Progenitor cell of endocrine pancreas (in vitro differentiated cells): ENCODE measurements at places on chromosomes 3 and 15.

GRCh38 chr3:98545940-98546339, 14.2 kb downstream of the GPR15 start:
- H3K27ac ChIP-seq = no peak overlapping the region
- no peaks in the 10 kb centered on the region for H3K36me3 ChIP-seq
- no peak overlapping the region for H3K4me3 ChIP-seq
- no peaks in the 10 kb centered on the region for H3K27me3 ChIP-seq
- no peaks in the 10 kb centered on the region for H3K4me1 ChIP-seq

- DNase-seq = no peak
- peaks cover 17% of the 10 kb centered on the region for H3K4me1 ChIP-seq
- no peaks in the 10 kb centered on the region for H3K27me3 ChIP-seq
- no peak overlapping the region for H3K27ac ChIP-seq
- peaks cover 5% of the 10 kb centered on the region for H3K36me3 ChIP-seq
- no peak overlapping the region for H3K4me3 ChIP-seq
These were observed 224.3 kb upstream of the SETMAR start for GRCh38 chr3:4078903-4079302.

- peaks cover 3% of the 10 kb centered on the region for H3K36me3 ChIP-seq
- H3K27ac ChIP-seq = no peak overlapping the region
- H3K4me3 ChIP-seq = no peak overlapping the region
These were observed 1009.8 kb downstream of the TUSC7 start for GRCh38 chr3:117719316-117719926.

GRCh38 chr3:167772992-167773391, 37.5 kb downstream of the SERPINI1 start:
- DNase-seq = no peak
- no peaks in the 10 kb centered on the region for H3K27me3 ChIP-seq
- H3K36me3 ChIP-seq = no peaks in the 10 kb centered on the region

DNA sequence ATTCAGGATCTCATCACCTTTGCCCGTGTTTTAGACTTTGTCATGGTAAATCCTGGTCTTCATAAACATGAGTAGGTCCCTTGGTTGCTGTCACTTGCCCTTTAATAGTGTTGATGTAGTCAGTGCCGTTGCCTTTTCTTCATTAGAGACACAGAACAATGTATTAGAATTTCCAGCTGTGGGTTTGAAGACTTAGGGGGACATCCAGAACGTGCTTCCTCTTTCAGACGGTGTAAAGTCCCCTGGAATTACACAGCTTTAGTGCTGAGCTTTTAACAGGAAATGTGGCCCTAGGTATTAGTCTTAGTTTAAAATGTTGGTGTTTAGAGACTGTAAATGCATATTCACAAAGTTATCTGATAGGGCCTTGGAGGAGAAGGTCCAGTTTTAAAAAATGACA, 8.8 kb upstream of the LRCH3 start:
- H3K4me3 ChIP-seq = no peak overlapping the region
- H3K27ac ChIP-seq = no peak overlapping the region
- no peaks in the 10 kb centered on the region for H3K27me3 ChIP-seq
- peaks cover under 1% of the 10 kb centered on the region for H3K4me1 ChIP-seq
- H3K36me3 ChIP-seq = peaks cover 25% of the 10 kb centered on the region

DNA sequence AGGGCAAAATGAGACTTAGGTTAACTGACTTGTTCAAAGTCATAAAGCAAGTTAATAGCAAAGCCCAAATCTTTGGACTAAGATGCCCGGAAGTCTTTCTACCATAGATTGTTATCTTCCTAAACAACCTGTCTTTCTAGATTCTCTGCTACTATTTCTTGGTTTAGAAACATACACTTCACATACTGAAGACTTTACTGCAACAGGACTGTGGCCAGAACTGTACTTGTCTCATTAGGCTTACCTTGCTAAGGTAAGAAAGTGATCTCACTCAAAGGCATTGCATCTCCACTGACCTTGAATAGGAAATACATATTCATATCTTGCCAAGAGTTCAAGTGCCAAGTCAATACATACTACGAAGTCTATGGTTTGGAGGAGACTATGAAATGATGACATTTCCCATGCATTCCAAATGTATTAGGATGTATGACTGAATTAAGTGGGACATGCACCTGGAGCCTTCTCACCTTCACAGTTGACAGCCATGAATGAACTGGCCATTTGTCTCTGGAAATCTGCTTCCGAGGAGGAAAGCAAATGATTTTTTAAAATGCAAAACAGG, 5.0 kb downstream of the ZDHHC3 start:
- H3K27ac ChIP-seq = no peak overlapping the region
- no peaks in the 10 kb centered on the region for H3K36me3 ChIP-seq
- H3K27me3 ChIP-seq = no peaks in the 10 kb centered on the region
- H3K4me1 ChIP-seq = peaks cover 14% of the 10 kb centered on the region
- no peak for DNase-seq
- no peak overlapping the region for H3K4me3 ChIP-seq

DNA sequence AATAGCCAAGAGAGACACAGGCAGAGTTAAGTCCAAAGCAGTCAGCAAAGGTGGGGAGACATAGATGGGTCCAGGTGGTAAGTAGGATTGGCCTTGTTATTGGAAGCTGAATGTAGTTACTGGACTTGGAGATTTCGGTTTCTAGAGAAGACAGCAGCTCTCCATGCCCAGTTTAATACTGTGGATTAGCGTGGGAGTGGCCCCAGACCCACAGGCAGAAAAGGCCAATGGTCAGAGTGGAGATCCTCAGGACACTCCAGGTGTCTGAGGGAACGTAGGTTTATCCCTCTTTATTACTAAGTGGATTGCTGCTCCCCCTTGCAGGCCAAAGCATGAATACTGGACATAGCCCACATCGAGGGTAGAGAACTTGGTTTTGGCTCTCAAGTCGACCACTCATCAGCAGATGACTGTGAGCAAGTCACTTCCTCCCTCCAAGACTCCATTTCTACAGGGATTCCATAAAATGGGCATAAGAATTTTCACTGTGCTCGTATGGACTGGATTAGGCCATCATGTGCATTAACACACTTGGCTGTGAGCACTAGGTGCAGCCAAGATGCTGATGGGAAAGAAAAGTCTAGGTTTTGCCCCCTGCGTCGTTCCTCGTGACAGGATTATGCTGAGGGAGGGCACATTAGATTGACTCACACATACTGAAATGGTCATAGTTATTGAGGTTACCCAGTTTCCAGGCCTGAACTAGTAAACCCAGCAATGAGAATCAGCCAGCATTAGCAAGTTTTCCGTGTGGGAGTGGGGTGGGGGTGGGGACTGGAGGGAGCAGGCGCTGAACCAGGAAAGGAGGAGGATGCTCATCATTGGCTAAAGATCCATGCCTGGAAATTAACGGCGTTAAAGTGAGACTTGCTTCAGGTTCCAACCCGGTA, 225.2 kb upstream of the TPRG1 start:
- H3K4me3 ChIP-seq = peak overlapping the region; percentile 75
- DNase-seq = no peak
- H3K36me3 ChIP-seq = no peaks in the 10 kb centered on the region
- peaks cover 5% of the 10 kb centered on the region for H3K4me1 ChIP-seq

DNA sequence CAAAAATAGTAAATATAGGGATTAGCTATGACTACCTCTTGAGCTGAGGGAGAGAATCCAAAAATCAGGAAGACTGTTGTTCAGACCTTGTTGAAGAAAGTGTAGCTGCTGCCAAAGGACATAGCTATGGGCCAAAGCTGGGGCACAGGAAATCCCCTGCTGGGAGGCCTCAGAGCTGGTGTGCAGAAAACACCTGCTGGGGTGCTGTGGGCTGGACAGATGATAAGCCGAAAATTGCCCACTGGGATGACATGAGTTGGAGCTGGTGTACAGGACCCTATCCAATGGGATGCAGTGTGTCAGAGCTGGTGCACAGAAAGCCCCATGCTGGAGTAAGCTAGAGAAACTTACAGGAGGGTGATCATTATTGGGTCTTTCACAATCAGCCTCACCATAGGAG, 121.9 kb downstream of the NEO1 start:
- no peak overlapping the region for H3K4me3 ChIP-seq
- H3K27ac ChIP-seq = no peak overlapping the region
- peaks cover 2% of the 10 kb centered on the region for H3K4me1 ChIP-seq
- H3K36me3 ChIP-seq = peaks cover 3% of the 10 kb centered on the region
- no peak for DNase-seq

DNA sequence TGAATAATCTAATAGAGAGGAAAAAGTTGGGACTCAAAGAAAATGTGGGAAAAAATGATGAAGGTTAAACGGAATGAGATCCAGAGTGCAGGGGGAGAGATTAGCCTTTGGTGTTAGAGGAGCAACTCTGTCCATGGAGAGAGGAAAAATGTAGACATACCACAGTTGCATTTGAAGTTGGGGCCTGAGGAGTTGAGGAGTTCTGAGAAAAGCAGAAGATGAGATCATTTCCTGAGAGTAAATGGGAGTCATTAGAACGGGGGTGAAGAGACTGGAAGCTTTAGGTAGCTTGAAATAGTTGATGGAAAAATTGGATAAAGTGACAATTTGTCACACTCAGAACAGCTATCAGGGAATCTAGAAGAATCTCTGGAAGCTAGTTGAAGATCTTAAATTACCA, 7.3 kb downstream of the CCR5AS start:
- H3K27me3 ChIP-seq = peaks cover 18% of the 10 kb centered on the region
- no peaks in the 10 kb centered on the region for H3K36me3 ChIP-seq
- H3K4me1 ChIP-seq = no peaks in the 10 kb centered on the region
- H3K4me3 ChIP-seq = no peak overlapping the region

GRCh38 chr3:124593442-124593829, 136.8 kb upstream of the UMPS start:
- no peaks in the 10 kb centered on the region for H3K27me3 ChIP-seq
- peak overlapping the region; percentile 97 for H3K27ac ChIP-seq
- DNase-seq = no peak
- H3K36me3 ChIP-seq = no peaks in the 10 kb centered on the region
- H3K4me3 ChIP-seq = peak overlapping the region; percentile 60

GRCh38 chr15:41804361-41804760, 23.5 kb upstream of the JMJD7 start:
- no peaks in the 10 kb centered on the region for H3K27me3 ChIP-seq
- no peak overlapping the region for H3K4me3 ChIP-seq
- no peak overlapping the region for H3K27ac ChIP-seq
- H3K4me1 ChIP-seq = no peaks in the 10 kb centered on the region

- H3K4me3 ChIP-seq = no peak overlapping the region
- no peak for DNase-seq
- no peak overlapping the region for H3K27ac ChIP-seq
- H3K4me1 ChIP-seq = peaks cover 17% of the 10 kb centered on the region
- H3K27me3 ChIP-seq = no peaks in the 10 kb centered on the region
These were observed 42.2 kb upstream of the PLCL2 start for GRCh38 chr3:16842272-16843270.
